NCI-H774 (cell line): ENCODE measurements at places on chromosomes 3 and 15.

DNA sequence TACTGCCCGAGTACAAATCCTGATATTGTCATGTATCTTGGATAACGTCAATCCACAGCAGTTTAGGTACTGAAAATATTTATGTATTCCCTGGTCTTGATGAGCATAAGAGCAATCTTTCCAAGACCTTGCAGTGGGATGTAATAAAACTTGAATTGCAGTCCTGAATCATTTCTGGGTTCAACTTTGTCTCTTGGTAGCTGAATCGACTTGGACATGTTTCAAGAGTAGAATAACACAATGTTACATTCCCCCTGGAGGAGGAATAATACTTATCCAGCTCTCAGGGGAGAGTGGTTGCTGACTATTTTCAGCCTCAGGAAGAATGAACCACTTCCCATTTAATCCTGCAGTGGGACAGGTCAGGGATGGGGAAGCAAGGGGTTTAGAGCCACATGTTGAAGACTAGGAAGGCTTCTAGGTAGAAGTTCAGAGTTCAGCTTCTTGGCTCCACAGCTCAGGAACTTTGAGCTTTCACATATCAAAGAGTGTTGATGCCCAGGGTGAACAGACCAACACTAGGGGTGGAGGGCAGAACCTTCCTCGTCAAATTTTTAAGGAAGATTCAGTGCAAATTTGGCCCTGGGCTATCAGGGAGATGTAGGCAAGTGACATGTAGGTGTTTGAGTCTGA, 43.4 kb upstream of the GPD1L start:
- DNase-seq = no peak

DNA sequence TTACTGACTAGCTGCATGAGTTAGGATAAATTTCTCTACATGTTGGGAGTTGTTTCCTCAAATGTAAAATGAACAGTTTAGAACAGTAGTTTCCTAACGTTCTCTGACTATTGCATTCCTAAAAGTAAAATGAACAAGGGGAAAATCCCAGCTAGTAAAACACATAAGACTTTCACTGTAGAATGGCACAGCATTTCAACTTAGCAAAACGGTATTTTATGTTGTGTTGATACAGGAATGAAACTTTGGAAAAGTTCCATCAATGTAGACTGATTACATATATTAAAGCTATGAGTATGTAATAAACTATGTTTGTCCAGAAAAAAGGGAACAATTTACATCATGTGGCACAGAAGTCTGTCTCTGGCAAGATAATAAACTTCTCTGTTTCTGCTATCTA, 297.4 kb upstream of the EPHA3 start:
- no peak for DNase-seq

DNA sequence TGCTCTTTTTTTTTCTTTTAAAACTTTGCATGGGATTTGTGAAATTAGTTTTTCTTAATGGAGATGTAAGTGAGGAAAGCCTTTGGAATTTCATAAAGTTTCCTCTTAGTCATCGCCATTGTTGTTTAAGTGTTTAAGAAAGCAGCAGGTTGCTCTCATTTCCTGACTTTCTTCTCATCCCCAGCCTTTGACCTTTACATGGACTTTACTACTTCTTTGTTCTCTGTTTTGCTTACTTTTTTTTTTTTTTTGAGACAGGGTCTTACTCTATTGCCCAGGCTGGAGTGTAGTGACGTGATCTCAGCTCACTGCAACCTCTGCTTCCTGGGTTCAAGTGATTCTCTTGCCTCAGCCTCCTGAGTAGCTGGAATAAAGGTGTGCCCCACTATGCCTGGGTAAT, 38.6 kb downstream of the FBXL2 start:
- no peak for DNase-seq

DNA sequence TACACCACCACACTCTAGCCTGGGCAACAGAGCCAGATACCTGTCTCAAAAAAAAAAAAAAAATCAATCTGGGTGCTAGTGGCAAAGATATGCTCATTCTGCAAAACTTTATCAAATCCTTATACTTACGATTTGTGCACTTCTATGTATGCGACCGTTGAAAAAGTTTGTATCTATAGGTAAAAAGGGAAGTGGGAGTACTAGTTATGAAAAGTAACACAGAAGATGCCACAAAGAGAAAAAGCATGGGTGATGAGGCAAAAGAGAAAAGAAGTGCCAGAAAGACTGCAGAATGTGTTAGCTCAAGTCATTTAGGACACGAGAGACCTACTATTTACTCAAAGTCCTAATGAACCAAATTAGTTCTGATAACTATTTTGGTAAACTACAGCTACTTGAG, 407.8 kb downstream of the SHQ1 start:
- no peak for DNase-seq

DNA sequence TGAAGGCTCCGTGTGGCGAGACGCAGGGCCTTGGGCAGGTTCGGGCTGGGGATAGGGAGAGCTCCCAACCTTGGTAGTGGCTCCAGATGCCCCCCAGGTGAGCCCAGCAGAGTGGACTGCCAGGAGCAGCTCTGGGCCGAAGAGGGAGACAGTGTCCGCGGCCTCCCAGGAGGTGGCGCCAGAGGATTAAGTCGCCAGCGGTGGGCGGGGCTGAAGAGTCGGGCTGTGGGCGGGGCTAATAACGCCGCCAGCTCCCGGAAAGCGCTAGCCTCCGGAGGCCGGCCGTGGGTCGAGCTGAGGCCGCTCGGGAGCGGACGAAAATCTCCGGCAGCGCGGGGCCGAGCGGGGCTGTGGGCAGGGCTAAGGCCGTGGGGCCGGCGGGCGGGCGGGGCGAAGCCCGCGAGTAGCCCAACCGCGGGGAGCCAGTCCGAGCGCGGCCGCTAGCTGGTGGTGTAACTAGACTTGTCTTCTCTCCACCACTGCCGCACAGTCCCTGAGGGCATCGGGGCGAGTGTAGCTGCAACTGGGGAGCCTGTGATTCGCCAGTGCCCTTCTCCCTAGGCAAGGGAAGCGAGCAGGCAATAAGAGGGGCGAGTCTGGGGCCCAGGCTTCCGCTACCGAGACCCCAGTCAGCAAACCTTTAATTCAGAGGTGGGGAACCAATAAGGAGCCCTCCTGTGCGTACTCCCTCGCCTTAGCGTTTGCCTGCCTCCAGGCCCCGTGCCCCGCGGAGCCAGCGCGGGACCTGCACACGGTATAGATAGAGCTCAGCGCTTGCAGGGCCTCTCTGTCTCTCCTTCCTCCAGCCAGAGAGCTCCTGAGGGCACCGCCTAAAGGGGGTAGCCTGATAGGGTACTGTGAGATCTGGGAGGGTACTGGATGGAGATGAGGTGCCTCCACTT, 14.4 kb upstream of the BSN start:
- peak; percentile 83 for DNase-seq

- DNase-seq = no peak
Observed at GRCh38 chr3:67875338-67875737, 220.9 kb upstream of the SUCLG2 start.

DNA sequence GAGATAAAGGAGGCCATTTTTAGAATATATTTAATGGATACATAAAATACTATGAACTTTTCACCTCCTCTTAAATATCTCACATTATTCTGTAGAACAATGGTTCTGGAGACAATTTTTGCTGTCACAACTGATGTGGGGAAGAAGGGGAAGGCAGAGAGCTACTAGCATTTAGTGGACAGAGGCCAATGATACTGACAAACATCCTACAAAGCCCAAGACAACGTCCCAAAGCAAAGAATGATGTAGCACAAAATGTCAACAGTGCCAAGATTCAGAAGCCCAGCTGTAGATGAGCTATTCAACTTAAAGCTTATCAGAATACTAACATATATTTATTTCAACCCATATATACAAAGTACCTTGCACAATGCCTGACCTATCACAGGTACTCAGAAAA, 1069.4 kb downstream of the ROBO1 start:
- DNase-seq = no peak

DNA sequence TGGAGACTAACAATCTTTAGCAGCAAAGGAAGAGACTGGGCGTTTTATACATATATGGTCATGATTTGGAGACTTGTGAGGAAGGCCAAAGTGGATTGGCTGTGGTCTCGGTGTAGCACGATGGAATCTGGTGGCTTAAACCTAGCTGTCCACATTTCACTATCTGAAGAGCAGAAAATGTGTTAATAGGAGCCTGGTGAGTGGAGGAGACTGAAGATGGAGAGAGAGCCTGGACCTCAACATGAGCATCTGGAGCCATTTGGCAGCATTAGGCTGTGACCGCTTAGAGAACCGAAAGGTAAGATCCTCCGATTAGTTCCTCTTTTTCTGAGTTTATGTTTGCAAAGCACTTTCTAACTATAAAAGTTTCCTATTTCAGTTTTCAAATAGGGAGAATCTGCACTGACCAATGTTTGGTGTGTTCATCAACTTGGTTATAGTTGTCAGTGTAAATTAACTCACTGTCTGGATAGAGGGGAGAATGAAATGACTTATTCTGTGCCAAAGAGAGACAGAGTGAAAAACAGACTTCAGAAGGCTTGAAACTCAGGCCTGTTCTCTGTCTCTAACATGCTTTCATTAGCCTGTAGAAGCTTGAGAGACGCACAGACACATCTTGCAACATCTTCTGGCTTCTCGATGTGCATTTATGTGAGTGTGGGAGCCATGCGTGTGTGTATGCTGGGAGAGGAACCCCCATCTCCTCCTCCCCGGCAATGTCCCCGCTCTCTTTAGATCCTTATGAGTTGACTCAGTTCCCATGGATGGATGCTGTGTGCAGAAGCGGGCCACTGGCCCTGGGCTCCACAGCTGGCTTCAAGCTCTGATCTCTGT, 244.7 kb upstream of the TBL1XR1 start:
- DNase-seq = no peak

GRCh38 chr15:50911001-50911400, 2.5 kb downstream of the AP4E1 start:
- DNase-seq = no peak

DNA sequence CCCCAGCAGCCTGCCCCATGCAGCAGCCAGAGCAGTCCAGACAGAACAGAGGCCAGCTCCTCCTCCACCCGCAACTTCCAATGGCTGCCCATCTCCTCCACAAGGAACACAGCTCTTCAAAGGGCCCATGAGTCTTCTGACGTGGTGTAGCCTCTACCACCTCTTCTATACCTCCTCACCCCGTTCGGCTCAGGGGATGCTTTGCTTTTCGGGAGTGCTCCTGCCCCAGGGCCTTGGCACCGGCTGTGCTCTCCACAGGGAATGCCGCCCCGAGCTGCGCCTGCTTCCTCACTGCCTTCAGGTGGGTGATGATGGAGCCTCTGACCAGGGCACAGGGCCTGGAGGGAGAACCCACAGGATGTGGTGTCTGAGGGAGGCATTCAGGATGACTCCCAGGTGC, 14.6 kb downstream of the DNAJB8 start:
- no peak for DNase-seq

- DNase-seq = no peak
Observed at GRCh38 chr3:55605443-55606236, 118.5 kb upstream of the WNT5A start.

GRCh38 chr3:37935756-37936666, 54.6 kb upstream of the VILL start:
- no peak for DNase-seq

GRCh38 chr3:163730684-163731083, 1347.6 kb downstream of the SI start:
- DNase-seq = no peak

- no peak for DNase-seq
Observed at GRCh38 chr15:58047149-58047548, 18.4 kb downstream of the ALDH1A2 start.

DNA sequence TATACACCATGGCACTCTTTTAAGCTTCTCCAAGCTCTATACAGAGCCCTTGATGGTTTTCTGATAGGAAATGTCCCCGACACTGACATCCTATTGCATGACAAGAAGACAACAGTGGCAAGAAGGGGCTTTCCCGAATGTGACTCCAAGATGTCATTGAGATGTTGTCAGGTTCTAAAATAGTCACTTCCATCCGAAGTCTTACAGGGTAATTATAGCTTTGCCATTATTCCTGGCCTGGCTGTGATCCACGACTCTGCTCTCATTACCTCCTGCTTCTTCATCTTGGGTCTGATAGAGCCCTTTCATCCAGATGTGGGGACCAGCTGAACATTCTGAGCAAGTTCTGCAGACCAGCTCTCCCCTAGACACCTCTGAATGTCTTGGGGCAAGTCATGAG, 40.6 kb upstream of the ADAMTS9 start:
- DNase-seq = no peak

- no peak for DNase-seq
Observed at GRCh38 chr15:90512276-90512675, 17.4 kb upstream of the CRTC3 start.

GRCh38 chr3:106810300-106810875, 566.9 kb upstream of the CCDC54 start:
- no peak for DNase-seq

DNA sequence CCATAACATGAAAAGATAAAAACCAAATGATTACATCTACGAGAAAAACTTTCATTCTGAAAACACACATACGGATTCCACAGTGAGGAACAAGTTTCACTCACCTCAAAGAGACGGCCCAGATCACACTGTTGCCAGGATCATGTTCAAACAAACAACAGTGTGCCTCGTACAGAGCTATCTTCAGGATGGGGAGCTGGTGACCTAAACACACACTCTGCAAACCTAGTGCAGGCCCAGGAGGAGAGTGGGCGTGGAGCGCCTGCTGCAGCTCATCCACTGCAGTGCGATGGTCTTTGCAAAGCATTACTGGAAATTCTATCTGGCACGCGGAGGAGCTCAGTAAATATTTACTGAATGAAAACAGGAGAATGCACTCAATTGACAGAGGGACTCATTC, 38.5 kb downstream of the TAMM41 start:
- DNase-seq = no peak

DNA sequence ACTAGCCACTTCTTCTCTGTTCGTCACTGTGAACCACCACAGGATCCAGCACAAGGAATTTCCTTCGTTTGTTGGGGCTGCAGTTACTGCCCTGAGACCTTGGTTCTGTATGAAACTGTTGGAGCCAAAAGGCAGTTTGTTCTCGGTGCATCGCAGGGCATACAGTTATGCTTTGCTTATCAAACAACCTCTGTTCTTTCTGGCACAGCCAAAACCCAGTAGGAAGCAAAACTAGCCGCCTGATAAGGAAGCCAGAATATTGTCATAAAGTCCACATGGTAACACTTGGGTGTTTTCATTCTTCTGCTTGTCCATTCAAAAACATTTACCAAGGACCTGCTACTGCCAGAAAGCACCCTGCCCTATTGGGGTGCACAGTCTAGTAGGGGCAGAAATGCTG, 116.1 kb downstream of the RAB11A start:
- no peak for DNase-seq

GRCh38 chr15:81018197-81018596, 17.5 kb downstream of the TLNRD1 start:
- no peak for DNase-seq

DNA sequence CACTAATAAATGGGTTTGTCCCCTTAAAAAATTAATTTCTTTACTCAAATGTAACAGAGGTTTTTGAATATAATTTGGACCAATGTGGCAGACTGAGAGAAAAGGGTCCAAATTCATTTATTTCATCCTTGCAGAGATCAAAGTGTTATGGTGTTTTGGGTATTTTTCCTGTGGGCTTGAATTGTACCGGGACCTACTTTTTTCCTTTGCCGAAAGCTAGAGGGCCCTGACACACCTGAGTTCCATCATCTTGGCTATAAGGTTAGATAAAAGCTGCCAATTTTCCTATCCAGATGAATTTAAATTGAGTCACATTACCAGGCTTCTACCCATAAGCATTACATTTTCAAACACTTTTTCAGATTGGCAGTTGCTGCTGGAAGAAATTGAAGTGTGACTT, 908 bp downstream of the CCNB2 start:
- no peak for DNase-seq
